Activated CD4-positive, alpha-beta T cell treated with anti-CD3 and anti-CD28 coated beads, Interleukin-2, amount 50 U/mL, for 4 hours (primary cell): ENCODE measurements at places on chromosomes 5 and 9.

- DNase-seq = no peak
Measured at GRCh38 chr5:104955479-104955878, 1392.9 kb upstream of the NUDT12 start.

DNA sequence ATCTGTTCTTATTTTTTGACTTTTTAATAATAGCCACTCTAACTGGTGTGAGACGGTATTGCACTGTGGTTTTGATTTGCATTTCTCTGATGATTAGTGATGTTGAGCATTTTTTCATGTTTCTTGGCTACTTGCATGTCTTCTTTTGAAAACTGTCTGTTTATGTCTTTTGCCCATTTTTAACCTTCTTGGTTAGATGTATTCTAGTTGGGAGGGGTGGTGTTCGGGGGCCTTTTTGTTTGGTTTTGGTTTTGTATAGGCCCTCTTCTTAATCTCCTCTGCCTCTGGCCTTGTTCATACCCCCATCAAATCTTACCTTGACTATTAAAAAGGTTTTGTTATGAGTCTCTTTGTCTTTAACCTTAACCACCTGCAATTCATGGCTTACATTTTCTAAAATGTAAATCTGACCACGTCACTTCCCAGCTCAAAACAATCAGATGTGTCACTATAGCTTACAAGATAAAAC is 107.8 kb upstream of the NR4A3 start:
- DNase-seq = no peak

GRCh38 chr9:110156902-110157301 is 51.1 kb downstream of the C9orf152 start:
- no peak for DNase-seq

- no peak for DNase-seq
Measured at GRCh38 chr9:91405343-91406077, 18.1 kb downstream of the NFIL3 start.

- no peak for DNase-seq
Measured at GRCh38 chr5:146671561-146672295, 155.7 kb upstream of the GPR151 start.

DNA sequence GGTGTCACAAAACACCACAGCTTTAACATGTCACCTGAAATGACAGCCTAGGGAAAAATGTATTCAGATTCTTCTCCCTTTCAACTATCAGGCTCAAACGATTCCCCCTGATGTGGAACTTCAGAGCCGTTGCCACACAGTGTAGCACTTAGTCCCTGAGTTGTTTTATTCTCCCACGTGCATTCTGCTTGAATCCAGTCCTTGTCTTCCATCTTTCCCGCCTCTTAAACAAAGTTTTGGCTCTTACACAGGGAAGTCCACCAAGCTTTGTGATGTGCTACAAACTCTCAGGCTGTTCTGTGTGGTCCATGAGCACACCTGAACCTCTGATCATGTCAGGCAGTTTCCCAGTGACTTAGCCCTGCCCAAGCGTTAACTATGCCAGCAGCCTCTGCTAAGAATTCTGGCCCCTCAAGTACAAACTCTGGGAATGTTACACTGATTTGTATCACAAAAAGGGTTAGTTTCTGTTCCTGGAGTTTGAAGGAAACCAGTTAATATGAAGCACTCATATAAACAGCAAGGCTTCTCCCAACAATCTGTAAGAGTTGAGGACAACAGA is 45.8 kb upstream of the RNF38 start:
- DNase-seq = no peak

- no peak for DNase-seq
Measured at GRCh38 chr5:38827525-38827924, 18.3 kb upstream of the OSMR start.

DNA sequence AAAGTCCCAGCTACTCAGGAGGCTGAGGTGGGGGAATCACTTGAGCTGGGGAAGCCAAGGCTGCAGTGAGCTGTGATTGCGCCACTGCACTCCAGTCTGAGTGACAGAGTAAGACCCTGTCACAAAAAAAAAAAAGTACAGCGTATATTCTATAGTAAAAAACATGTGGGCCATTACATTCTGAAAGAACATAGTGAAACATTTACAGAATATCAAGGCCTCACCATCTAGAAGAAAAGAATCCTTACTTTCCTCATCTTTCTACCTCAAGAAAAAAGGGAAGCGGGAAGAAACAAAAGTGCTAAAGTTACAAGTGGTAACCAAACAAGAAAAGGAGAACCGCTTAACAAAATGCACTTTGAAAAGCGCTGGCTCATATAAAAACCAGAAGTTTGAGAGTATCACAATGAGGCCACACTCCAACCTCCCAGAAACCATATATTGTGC is 5.7 kb upstream of the SYK start:
- no peak for DNase-seq
